ENCODE measurements at places on chromosomes 4 and X.

DNA sequence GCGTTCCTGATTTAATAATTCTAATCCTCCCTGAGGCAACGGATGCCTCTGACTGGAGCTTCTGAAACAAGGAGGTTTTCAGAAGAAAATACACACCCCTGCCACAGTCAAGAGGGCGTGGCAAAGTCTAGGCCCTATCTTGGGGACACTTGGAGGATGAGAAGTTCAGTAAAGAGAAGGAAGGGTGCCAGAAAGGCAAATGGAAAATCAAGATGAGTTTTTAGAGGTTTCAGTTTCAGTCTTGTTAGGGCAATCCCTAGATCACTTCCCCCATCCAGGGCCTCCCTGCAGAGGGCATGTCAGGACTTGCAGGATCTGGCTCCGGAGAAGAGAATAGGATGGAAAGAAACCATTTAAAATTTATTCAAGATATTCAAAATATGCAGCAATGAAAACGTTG, 28.5 kb upstream of the FGF2 start:
- peak; percentile 25 for DNase-seq

DNA sequence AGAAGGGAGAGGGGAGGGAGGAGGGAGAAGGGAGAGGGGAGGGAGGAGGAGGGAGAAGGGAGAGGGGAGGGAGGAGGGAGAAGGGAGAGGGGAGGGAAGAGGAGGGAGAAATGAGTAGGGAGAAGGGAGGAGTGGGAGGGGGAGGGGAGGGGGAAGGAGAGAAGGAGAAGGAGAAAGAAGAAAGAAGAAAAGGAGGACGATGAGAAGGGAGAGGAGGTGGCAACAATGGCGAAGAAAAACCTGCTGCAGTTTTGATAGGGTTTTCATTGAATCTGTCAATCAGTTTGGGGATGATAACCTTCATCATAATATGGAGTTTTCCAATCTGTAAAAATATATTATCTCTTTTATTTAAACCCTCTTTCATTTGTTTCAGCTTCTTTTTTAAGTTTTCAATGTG, 185.2 kb downstream of the ADAM29 start:
- no peak for DNase-seq

DNA sequence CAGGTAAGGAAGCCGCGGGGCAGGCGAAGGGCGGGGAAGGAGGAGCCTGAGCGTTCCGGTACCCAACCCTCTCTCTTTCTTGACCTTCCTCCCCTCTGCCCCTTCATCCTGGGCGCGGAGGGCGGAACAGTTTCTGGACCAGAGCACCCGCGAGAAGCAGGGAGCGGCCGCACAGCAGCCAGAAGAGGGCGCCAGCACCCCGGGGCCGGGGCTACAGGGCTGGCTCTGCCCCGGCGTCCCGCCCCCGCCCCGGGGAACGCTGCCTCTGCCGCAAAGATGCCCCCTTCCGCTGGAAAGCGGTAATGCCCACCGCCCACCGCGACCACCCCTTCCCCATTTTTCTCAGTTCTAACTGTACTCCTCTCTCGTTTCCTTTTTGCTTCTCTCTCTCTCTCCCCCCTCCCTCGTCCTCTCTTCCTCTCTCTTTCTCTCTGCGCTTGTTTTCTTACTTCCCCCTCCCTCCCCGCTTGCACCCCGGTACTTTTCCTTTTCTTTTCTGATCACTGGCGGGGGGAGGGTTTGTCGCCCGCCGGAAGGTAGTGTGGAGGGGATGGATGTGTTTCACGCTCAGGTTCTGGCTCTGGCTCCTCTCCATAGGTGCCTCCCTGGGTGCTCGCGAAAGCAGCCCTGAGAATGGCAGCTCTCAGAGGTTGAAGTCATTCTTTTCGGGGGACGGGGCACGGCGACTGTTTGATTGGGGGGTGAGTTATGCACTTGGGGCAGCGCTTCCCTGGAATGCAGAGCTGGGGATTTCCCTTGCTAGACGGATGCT, 13.1 kb upstream of the PRDM8 start:
- DNase-seq, result peak; percentile 67

DNA sequence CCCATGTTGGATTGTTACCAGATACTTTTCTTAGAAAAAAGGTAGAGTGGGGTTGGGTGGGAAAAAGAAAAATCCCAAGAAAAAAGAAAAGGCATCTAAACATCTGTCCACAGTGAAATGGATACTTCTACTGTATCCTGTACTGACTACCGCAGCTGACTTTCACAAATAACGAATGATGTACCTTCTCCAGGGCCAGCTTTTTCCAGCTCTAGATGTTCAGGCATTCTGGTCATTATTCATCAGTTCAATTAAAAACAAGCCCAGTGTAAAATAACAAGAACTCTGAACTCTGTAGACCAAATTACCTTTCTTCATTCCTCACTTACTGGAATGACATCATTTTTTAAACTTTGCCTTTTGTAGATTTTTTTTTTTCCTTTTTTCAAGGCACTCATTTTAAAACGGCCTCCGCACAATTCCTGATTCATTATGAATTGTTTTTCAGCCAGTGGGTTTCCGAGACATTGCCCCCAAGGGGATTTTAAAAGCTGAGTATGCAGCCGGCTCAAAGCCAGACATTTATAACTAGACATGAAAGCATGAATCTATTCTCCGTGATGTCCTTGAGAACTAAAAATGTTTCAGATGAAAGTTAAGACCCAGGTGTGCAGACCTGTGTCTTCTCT, 113.5 kb downstream of the PRKX start:
- no peak for DNase-seq

- DNase-seq, result no peak
Observed at GRCh38 chrX:2552621-2553201, 51.9 kb upstream of the DHRSX start.

- DNase-seq, result no peak
Observed at GRCh38 chr4:106423791-106424190, 55.2 kb upstream of the GIMD1 start.

- DNase-seq, result no peak
Observed at GRCh38 chrX:1144293-1144692, 68.2 kb downstream of the CRLF2 start.

DNA sequence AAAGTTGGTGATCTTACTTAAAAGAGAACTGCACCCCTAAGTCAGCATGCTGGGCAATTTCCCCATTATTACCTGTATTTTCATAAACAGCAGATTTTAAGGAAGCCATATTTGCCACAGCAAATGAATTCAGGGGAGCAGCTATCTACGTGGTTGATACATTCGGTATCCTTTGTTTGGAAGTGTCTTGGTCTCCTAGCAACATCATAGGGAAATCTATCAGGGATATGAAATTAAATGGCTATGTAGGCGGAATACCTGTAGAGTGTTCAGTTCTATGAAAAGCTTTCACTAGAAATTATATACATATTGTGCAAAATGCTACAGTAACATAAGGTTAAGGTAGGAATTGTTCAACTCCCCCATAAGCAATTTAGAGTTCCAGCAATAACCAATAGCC, 157.2 kb upstream of the EMCN start:
- peak; percentile 50 for DNase-seq

DNA sequence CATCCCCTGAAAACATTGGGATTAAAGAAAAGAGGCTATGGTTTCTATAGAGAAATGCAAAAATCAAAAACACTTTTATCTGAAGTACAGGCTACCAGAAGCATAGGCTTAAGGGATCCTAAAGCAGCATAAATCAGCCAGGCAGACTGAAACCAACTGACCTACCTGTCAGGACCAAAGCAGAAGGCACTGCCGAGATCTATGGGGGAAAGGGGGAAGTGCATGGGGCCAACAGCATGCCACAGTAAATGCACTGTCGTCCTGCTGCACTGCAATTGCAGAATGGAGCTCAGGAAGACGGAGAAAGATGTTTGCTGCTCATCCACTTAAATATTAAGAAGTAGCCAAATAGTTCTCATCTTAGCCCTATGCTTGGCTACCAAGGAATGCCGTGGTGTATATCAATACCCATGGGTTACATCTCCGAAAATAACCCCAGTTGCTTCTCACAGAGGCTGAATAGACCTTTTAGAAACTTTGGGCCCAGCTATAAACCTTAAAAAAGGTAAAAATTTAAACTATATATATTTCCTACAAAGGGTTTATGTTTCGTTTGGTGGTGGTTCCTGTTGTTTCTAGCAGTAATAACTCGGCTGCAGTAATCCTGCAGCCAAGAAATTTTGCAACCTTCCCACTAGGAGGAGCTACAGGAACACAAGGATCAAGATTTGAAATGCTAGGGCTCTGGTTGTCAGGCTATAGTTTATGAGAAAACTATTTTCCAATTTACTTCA, 312.2 kb upstream of the DIAPH2 start:
- DNase-seq, result no peak

GRCh38 chr4:73615613-73616012, 4.6 kb downstream of the RASSF6 start:
- no peak for DNase-seq

GRCh38 chr4:69907151-69907550, 23.7 kb upstream of the CSN1S1 start:
- no peak for DNase-seq

All from putamen (tissue), 1 donor.